T-helper 1 cell treated with Interleukin-12 subunit alpha and Interleukin-12 subunit beta and Interleukin-4 antibody, amounts not matched to agents 30 ng/mL and 1 ng/mL, for 36 hours (primary cell): ENCODE measurements at places on chromosomes 3 and 15. TPM values are rescaled to one million over a fixed set of nuclear protein-coding genes. Genes with fewer than 3 reads are reported as not detected.

Gene HCN4
- not detected in 2 replicates for total RNA-seq

Gene GOLGA6D
- not detected in 2 replicates for total RNA-seq

Gene CFAP91
- total RNA-seq: 0.17 and 0.20 TPM in 2 replicates

Gene ALCAM
- 12.5 and 12.7 TPM in 2 replicates for total RNA-seq

Gene ST8SIA2
- not detected in 2 replicates for total RNA-seq

Gene TWF2
- 117 and 132 TPM in 2 replicates for total RNA-seq

Gene ARGFX
- total RNA-seq: not detected in 2 replicates

Gene CYP19A1
- total RNA-seq: 0.07 TPM in 1 of 2 replicates, not detected in the other

Gene MKRN3
- total RNA-seq: 1.1 and 2.5 TPM in 2 replicates

Gene CTXND1
- total RNA-seq: not detected in 2 replicates

Gene CP
- total RNA-seq: not detected in 2 replicates

Gene PLAAT1
- not detected in 2 replicates for total RNA-seq

Gene PRR20G
- total RNA-seq: not detected in 2 replicates
